ENCODE measurements at places on chromosomes 6 and 20. TPM values are rescaled to one million over a fixed set of nuclear protein-coding genes. Genes with fewer than 3 reads are reported as not detected.
A peak's percentile ranks its signal among the peaks of the same experiment; 100 is the strongest.

GRCh38 chr6:28814032-28814976 is 109.5 kb downstream of the TRIM27 start:
- no peak for DNase-seq

DNA sequence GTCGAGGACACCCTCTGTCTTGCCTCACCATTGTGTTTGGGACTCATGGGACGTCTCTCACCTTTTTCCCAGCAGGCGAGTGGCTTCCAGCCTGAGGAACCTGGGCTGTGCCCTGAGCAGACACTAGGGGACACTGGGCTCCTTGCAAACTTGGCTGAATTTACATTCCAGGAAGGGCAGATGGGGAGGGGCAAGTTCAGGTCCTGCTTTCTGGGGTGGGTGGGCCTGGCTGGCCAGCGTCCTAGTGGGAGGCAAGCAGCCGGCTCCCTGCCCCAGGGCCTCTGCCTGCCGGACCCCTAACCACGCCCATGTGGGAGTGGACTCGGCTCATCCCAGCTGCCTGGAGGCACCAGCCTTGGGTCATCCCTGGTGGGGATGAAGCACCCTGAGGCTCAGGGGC is 48.2 kb upstream of the MLN start:
- DNase-seq = peak; percentile 20

- no peak for DNase-seq
These were observed 26.7 kb upstream of the CDKN1A start for GRCh38 chr6:36651659-36652379.

TGM3 gene
- 0.44 TPM for total RNA-seq

OPRM1 gene
- total RNA-seq = not detected

DNA sequence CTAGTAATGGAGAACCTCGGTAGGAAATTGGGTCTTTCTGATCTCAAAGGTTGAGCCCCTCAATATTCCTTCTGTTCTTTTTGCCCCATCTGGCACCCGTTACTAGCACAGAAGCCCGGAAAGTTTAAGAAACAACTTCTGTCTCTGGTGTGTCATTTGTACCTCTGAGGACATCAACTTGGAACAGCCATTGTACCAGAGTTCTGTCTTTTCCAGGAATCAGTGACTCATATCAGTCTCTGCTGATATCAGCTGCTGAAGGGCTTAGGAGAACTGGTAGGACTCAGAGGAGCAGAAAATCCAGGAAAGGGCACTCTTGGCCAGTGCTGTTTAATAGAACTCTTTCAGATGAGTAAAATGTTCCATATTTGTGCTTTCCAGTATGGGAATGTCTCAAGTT is 78.3 kb upstream of the CHD6 start:
- DNase-seq = no peak

DNA sequence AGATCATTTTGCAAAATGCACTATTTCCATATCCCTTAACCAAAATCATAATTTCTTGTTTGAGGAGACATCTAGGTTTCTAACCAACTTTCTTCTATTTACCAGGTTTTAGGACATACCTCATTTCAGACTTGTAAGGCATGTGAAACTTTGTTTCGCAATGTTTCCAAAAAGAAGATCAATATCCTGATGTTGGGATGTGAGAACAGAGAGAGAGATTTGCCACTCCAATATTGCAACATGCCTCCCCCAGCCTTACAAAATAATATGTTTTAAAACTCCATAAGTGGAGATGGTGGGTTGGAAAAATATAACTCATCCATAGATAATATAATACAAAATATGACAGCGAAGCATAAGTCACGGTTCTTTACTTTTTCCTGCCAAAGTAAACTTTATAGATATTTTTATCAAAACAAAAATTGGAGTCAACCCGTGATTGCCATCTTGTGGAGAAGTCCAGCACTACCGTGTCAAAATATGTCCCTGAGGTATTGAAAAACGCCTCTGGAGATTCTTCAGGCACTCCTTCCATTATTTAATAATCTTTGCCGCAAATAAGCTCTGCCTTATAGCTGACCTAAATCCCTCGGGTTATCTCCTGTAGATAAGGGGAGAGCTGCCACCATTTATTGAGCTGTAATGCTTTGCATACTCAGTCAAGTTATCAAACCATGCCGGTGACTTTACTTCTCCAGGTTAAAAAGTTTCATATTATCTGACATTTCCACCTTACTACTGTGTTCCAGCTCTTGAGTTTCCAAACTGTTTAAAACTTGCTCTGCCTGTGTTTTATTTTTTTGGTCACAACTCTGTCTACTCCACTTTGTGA is 534.2 kb downstream of the HACE1 start:
- DNase-seq = no peak

- no peak for DNase-seq
These were observed 924.1 kb downstream of the EYS start for GRCh38 chr6:64782877-64783276.
